ENCODE measurements at places on chromosomes 3 and 15.
A peak's percentile ranks its signal among the peaks of the same experiment; 100 is the strongest.

DNA sequence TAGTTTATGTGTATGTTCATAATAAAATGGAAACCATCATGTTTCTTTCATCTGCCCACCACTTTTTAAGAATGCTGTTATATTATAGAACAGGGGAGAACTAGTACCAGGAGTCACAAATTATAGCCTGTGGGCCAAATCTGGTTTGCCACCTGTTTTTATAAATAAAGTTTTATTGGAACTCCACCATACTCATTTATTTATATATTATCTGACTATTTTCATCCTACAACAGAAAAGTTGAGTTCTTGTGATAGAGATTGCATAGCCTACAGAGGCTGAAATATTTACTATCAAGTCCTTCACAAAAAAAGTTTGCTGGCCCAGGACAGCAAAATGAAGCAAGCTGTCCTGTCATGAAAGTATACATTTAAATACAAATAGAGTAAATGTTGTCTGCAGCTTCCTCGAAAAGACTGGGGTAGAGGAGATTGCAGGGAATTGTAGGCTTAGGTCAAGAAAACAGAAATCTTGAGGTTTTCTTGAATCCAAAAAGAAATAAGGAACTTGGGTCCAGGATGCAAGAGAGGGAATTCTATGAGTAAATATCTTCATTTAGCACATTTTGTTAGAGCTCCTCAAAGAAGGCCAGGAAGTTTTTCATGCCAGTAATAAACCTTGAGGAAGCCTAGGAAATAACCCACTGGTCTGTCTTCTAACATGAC, 41.1 kb downstream of the FILIP1L start:
- no peak for DNase-seq

DNA sequence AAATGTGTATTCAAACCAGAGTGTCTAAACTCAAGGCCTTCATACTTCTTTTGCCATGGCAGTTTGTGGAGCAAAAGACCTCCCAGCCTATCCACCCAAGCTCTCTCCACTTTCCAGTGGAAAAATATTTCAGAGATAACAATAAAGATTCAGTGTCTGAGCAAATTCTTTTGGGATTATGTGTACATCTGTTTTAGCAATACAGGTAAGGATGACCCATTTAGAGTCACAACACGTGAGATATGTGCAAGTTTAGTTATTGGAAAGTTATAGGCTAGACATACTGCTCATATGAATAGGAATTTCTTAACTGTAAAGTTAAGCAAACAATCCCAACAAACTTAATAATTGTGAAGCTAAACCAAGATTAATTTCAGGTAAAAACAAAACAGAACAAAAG, 174.5 kb upstream of the LRIG1 start:
- DNase-seq: no peak

- DNase-seq: no peak
These were observed 1.0 kb downstream of the NGRN start for GRCh38 chr15:90266485-90266884.

DNA sequence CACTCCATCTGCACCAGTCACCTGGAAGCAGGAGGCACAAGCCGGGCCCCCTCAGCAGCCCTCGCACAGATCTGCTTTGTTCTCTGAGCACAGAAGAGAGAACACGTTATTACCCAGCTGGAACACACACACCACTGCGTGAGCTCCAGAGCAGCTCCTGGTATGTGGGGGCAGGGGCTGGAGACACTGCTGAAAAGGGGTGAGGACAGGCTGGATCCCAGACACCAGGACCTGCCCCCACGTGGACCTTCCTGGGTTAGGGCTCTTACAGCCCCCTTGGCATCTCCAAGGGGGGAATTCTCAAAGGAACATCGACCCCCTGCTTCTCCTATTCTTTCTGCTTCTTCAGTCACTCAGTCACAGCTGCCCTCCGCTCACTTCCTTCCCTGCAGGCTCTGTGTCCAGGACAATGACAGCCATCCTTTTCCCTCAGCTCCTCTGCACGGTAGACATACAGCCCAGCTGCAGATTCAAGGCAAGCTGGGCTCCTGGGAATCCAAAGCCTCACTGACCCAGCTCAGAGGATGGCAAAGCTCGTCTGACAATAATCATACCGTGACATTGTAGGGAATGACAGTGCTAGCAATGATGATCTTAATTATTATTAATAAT, 33.7 kb downstream of the PRR20G start:
- no peak for DNase-seq

- no peak for DNase-seq
These were observed 190.1 kb downstream of the GOLGA6L6 start for GRCh38 chr15:20351448-20351971.

DNA sequence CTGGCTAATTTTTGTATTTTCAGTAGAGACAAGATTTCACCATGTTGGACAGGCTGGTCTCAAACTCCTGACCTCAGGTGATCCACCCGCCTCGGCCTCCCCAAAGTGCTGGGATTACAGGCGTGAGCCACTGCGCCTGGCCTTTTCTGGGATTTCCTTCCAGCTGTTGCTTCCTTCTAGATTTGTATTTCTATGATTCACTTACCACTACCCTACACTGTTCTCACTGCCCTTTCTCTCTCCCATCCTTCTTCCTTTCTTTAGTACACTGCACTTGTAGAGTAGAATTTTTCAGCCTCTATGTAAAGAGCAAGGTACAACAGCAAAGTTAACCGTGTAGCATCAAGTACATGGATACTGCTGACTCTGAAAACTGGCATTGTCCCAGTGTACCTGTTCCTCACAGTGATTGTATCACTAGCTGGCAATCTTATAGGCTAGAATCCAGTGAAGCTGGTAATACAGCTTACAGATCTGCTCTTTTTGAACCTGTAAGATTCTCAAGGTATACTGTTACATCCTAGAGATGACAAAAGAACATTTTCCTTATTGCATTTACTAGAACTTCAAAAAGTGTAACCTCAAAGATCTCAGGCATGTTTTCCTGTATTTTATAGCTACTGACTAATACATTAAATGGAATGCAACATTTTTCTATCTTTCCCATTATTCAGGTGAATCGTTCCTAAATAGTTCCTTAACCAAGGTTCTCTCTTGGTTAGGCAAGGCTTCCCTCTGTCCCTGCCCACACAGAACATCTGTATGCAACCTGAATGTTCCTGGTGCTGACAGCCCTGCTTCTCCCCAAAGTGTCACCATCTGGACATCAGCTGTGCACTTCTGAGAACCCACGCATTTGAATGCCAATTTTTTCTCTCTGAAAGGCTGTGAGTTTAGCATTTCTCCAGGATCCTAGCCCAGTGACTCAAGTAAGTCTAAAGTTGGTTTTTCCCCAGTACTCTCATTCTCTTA, 74.1 kb upstream of the RAP2B start:
- no peak for DNase-seq

DNA sequence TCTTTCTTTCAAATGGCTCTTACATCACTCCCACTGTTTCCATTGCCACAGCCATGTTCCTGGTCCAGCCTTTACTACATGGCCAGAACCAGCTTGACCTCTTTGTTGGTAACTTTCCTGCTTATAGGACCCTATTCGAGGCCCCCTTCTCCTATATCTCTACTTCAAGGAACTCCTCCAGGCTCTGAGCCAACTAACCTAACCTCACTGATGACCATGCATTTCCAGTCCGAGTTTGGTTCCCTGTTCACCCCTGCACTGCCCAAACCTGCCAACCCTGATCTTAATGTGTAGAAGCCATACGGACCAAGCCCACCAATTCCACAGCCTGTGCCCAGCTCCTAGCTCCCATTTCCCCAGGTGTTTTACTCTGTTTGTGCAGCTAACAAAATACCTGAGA, 38.4 kb upstream of the TIPARP start:
- DNase-seq: no peak

- no peak for DNase-seq
These were observed 40.7 kb upstream of the POLG start for GRCh38 chr15:89375093-89376005.

GRCh38 chr15:26580943-26581342, 191.9 kb downstream of the GABRB3 start:
- no peak for DNase-seq

DNA sequence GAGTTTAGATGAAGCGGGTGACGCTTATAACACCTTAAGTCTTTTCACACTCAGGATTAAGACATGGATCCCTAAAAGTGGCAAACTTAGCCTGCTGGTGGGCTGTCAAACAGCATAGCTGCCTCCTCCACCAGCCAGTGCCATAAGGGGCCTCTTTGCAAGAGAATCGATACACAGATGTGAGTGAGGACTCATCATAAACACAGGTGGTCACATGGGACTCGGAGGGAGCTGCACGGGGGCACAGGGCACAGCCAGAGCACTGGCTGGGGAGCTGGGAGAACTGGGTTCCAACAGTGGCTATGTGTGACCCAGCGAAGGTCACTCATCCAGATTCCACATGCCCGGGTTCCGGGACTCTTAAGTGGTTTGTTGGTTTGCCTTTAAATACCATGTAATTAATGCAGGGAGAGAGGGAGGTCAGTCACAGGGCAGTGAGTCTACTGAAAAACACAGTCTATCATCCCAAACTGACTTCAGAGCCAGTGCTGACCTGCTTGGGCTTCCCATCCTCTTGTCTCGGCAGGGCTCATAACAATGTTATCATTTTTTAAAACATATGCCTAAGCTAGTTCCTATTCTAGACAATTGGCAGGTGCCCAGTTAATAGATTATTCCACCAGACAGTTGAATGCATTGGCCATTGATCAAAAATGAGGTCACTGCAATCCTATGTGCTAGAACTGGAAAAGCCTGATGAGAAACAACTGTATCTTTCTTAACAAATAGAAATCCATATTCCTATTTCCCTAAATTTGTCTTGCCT, 51.8 kb downstream of the SLC12A8 start:
- no peak for DNase-seq

GRCh38 chr3:140186421-140186920, 251.5 kb downstream of the CLSTN2 start:
- peak; percentile 48 for DNase-seq

- DNase-seq: no peak
These were observed 82.1 kb upstream of the FHIT start for GRCh38 chr3:61333192-61333961.

- no peak for DNase-seq
These were observed 22.1 kb upstream of the MGLL start for GRCh38 chr3:127844326-127844942.

GRCh38 chr3:170889132-170889531, 19.1 kb upstream of the RPL22L1 start:
- DNase-seq: no peak

- DNase-seq: no peak
These were observed 290.1 kb downstream of the MFSD1 start for GRCh38 chr3:159091936-159092335.

GRCh38 chr15:99819981-99820718, 86.9 kb upstream of the LYSMD4 start:
- DNase-seq: no peak

DNA sequence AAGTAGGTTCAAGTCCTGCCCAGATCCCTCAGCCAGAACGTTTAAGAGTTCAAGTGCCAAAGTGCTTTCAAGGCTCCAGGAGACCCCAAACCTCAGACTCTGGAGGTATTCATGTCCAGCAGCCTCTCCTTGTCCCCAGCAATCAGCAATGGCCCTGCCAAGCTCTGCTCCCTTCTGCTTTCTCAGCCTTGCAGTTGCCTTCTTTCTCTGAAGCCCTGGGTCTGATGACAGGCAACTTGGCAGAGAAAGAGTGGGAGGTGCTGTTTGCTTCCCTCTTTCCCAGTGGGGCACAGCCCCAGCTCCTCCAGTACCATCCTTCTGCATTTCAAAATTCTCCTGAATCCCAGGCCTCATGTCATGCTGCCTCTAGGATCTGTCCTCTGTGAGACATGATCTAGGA, 40.2 kb downstream of the ATP2B2 start:
- peak; percentile 12 for DNase-seq

- DNase-seq: no peak
These were observed 27.7 kb downstream of the NR2F2 start for GRCh38 chr15:96358001-96358801.

GRCh38 chr3:69579306-69580041, 159.8 kb upstream of the MITF start:
- DNase-seq: no peak

GRCh38 chr3:172137287-172138192, 98.2 kb downstream of the FNDC3B start:
- DNase-seq: peak; percentile 1

DNA sequence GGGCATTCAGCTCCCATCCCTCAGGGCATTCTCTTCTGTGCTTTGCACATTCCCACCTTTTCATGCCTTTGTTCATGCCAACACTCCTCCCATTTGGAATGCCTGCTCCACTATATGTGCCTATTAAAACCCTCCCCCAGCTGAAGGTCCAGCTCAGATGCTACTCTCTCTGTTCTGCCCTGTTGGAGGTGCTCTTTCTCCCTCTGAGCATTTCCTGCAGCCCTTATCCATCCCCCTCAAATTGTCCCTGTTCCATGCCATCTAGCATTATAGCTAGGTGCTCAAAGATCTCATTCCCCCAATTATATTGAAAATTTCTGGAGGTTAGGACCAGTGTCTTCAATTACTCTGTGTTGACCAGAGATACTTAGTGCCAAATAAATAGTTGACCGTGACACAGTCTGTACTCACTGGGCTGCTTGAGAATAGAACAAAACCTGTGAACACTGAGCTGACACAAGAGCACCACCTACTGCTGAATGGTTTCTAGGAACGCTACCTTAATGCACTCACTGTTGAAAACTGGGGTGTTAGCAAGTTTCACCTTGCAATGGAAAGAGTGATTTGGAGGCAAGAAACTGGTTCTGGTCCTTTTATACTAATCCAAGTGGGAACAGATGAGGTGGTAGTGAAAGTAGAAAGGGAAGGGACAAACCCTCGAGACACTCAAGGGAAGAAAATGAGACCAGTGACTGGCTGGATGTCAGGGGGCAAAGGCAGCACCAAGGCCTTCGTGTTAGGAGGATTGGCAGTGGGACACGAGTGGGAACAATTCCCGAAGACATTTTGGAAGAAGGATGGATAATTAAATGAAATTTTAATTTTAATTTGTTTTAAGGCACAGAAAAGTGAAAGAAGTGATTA, 289.8 kb upstream of the ROPN1 start:
- DNase-seq: peak; percentile 22

- DNase-seq: no peak
These were observed 7.0 kb downstream of the TTC21A start for GRCh38 chr3:39114456-39114855.
